ENCODE measurements at places on chromosomes 6 and 20. TPM values are rescaled to one million over a fixed set of nuclear protein-coding genes. Genes with fewer than 3 reads are reported as not detected.

DNA sequence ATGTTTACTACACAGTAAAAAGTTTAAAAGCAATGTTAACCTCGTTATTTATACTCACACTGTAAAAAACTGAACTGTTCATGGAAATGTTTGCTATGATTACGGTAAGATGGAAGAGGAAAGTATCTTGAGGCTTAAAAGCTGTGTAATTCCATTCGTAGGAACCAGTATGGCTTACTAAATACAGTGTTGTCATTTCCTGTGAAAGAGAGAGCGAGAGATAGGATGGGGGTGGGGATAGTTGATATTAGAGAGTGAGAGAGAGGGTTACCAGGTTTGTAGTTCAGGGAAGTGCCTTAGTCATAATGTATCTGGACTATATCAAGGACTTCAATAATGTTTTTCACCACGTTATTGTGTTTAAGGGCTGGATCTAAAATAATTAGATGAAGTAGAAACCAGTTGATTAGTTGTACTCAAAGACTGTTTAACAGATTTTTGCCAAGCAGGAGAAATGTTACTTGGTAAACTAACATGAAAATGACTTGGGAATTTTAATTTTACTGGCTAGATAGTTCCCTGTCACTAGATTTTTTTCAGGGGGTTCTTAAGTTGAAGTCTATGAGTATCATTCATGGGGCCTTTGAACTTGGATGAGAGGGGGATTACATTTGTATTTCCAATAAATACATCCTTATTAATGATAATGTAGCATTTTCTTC lies 30.4 kb downstream of the AFDN start:
- peak; percentile 87 for DNase-seq

GRCh38 chr6:20061952-20062351 lies 150.3 kb downstream of the MBOAT1 start:
- no peak for DNase-seq

GRCh38 chr20:62887860-62888239 lies 26.2 kb upstream of the TCFL5 start:
- DNase-seq, result no peak

DNA sequence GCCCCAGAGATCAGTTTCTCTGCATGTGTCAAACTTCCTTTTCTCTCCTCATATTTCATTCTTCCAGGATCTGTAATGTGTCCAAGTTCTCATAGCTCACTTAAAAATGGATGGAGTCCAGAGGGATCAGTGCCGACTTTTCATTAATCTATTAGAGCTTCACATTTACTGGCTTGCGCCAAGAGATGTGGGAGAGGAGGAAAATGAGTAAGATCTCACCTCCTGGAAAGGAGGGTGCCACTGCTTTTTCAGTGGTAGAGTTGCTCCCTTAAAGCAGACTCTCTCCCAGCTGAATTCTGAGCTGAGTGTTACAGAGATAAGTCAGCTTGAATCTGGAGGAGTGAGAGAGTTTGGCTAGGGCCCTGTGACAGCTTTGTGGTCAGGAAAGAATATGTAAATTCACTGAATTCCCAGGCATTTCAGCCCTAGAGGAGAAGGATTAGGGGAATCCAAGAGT lies 175.9 kb downstream of the SOX4 start:
- peak; percentile 99 for DNase-seq

DNA sequence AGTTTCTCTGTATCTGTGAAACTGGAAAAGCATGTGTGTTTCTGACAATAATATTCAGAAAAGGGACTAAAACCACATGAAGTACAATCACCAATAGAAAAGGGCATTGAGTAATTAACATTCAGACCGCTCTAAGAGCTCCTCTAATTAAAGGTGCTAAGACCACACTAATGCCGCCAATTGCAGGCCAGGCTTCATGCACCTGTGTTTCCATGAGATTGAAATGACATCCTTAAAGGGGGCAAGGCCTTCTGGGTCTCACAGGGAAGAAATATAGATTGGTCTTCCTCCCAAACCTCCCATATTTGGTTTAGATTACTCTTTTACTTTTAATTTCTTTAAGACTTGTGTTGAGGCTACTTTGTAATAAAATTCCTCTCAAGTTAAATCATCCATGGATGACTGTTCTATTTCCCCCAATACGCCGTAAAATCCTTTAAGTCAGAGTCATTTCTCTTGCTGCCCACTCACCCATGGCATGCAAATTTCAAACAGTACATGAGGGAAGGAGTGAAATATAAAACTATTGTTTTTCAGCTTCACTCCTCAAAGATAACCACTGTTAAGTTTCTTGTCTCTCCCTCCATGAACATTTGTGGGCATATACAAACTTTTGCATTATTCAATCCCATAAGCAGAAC lies 110.6 kb downstream of the UBE3D start:
- DNase-seq, result no peak

DNA sequence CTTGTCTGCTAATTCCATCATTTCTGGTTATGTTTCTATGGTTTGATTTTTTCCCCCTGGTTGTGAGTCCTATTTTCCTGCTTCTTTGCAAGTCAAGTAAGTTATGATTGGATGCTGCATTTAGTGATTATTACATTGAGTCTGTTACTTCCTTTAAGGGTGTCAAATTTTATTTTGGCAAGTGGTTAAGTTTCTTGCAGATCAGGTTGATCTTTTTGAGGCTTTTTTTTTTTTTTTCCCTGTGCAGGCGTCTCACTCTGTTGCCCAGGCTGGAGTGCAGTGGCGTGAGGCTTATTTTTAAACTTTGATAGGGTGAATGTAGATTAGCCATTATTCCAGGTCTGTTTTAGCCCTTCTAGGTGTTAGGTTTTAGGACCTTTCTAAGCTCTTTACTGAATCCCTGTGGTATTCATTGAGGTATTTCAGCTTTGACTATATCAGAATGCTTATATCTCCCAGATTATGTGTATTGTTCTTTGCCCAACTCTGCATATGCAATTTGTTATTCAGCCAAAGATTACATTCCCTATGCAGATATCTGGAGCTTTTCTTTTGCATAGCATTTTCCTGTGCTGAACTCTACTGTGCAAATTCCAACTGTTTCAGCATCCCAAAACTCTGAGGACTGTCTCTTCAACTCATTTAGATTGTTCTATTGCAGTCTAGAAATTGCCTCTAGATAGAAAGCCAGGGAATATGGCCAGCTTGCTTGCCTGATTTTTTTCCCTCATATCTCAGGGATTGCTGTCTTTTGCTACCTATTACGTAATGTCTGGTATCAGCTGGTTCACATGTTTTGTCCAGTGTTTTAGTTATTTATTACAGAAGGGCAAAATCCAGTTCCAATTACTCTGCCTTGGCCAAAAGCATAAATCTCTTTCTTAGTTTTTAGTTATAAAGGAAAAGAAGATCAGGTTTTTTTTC lies 113.3 kb downstream of the AFG1L start:
- no peak for DNase-seq

DNA sequence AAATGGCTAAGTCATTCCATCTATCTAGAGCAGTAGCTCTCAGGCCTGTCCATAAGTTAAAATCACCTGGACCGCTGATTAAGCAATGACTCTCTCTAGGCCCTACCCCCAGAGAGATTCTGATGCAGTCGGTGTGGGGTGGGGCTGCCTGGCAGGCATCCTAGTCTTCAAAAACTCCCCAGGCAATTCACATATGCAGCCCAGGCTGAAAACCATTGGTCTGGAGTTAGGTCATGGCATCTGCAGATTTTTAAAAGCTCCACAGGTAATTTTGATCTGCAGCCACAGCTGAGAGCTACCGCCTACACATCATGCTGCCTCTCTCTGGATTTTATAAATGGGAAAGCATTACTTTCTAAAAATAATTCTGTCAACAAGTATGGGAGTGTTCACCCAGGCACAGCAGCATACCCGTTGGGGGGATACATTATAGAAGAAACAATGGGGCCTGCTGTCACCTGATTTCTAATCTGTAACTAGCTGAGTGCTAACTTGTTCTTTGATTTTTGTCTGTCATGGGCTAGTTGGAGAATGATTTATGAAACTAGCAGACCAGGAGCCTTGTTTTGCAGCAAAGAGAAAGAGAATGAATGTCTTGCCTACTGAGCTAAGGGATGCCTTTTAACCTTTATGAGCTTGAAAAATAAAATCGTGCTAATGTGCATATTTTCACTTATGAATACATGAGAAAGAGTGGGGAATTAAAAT lies 44.1 kb upstream of the ATXN1 start:
- DNase-seq, result peak; percentile 81

DNA sequence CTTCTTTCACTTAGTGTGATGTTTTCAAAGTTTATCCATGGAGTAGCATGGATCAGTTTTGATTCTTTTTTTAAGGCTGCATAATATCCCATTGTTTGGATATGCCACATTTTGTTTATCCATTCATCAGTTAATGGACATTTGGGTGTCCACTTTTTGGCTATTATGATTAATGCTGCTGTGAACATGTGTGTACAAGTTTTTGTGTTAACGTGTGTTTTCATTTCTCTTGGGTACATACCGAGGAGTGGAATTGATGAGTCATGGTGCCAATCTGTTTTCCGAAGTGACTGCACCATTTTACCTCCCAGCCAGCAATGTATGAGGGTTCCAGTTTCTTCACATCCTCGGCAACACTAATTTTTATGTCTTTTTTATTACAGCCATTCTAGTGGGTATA lies 78.4 kb upstream of the CCDC28A start:
- no peak for DNase-seq

DNA sequence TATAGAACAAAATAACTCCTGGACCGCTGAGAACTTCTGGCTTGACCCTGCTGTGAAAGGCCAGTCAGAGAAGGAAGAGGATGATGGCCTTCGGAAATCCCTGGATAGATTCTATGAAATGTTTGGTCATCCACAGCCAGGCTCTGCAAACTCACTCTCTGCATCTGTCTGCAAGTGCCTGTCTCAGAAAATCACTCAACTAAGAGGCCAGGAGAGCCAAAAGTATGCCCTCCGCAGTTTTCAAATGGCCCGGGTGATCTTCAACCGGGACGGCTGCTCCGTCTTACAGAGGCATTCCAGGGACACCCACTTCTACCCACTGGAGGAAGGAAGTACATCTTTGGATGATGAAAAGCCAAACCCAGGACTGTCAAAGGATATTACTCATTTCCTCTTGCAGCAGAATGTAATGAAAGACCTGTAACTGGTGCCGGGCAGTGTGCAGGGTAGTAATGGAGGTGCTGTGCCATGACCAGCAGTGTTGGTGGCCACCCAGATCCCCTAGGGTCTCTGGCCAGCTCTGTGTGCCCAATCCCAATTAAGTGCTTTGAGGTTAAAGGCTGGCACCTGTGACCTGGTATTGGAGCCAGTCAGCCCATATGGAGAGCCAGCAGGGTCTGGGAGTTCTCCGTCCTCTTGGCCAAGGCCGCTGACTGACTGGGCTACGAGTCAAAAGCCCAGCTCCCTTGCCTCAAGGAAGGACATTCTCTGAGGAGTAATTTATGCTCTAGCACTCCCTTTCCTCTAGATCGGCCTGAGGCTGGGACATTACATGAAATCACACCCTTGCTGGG lies 87.1 kb downstream of the TRMT6 start:
- peak; percentile 89 for DNase-seq

GRCh38 chr20:41357424-41358163 lies 9.0 kb downstream of the EMILIN3 start:
- DNase-seq, result no peak

- no peak for DNase-seq
These were observed 229.6 kb downstream of the MMUT start for GRCh38 chr6:49233483-49233882.

DNA sequence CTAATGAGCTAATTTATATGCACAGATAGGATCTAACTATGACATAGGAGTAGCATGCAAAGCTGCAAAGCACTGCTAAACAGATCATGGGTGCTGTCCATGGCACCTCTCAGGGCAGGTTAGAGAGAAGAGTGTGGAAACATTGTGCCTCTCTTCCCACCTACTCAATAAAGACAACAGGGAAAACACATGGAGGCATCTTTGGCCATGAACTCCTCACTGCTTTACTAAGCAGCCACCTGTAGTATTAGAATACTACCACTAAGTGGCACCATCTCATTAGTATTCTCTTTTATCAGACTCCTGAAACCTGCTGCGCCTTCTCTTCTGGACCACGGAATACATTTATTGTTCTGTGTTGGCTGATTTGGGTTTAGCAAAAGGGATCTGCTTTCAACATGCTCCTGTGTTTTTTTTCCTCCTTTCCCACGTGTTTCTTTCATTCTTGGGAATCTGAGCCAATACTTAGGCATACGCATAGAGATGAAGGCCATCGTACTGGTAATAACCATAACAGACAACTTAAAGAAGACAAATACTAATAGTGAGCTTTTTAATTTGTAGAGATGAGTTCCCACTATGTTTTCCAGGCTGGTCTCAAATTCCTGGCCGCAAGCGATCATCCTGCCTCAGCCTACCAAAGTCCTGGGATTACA lies 9.4 kb upstream of the HDDC2 start:
- peak; percentile 76 for DNase-seq

Gene NINL
- 61.3 TPM for total RNA-seq

Gene OTOR
- total RNA-seq, result not detected

Gene SIRPD
- not detected for total RNA-seq

Gene C20orf141
- not detected for total RNA-seq

Gene ANGPT4
- 0.80 TPM for total RNA-seq

Gene ZNF292
- 43.3 TPM for total RNA-seq

Gene ABHD16B
- total RNA-seq, result not detected
